ENCODE measurements at places on chromosomes 7 and 10.

DNA sequence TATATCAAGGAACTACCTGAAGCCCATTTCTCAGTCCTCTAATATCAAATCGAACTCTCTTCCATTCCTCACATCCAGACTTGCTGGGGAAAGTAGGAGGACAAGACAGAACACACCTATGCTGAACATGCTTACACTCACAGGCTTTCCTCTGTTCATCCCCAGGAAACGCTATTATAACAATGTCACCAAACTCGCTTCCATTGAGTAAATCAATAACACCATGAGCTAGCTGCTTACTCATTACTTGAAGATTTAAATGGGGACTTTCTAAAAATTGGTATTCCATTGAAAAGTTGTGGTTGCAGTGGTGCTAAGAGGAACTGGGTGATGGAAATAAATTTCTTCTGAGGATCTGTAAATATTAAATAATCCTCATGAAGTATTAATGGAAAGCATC, 88.8 kb downstream of the SLC25A13 start:
- no peak for DNase-seq

DNA sequence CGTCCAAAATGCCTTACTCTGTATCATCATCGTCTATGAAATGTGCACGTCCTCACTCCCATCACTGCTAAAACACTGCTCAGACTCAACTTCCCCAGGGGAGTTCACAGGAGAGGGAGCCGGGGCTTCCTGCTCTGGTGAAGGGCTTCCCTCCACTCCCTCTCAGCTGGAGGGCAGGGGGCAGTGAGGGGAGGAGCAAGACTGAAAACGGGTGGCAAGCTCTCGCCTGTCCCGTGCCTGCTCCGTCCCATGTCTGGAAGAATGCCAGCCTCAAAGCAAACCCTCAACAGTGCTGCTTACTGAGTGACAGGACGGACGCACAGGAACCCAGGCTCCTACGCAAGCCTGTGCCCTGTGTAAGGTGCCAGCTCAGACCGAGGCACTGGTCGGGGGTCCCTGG, 25.1 kb downstream of the PRKAG2 start:
- DNase-seq = no peak

GRCh38 chr10:125738206-125738605, 18.7 kb downstream of the EDRF1 start:
- no peak for DNase-seq

GRCh38 chr7:76023002-76023401, 24.8 kb downstream of the STYXL1 start:
- DNase-seq = no peak

DNA sequence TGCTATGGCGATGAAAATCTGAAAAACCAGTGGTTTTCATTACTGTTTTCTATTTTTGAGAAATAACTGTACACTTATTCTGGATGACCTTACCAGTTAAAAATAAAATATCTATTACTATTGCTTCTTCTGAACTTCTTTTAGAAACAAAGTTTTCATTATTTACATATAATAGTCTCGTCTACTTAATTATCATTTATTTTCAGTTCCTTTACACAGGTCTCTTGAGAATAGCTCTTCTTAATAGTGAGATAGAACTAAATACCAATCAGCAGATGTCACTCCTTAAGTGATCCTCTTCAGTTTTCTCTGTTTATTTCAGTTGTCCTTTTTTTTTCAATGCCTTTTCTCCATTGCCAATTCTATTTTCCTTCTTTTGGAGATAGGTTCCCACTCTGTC, 4.3 kb upstream of the GLCCI1 start:
- DNase-seq = no peak

Data from COR-L47 (cell line).